ENCODE measurements at places on chromosomes 2 and 18.

- no peak for DNase-seq
Observed at GRCh38 chr18:50973367-50974126, 5.7 kb downstream of the ELAC1 start.

DNA sequence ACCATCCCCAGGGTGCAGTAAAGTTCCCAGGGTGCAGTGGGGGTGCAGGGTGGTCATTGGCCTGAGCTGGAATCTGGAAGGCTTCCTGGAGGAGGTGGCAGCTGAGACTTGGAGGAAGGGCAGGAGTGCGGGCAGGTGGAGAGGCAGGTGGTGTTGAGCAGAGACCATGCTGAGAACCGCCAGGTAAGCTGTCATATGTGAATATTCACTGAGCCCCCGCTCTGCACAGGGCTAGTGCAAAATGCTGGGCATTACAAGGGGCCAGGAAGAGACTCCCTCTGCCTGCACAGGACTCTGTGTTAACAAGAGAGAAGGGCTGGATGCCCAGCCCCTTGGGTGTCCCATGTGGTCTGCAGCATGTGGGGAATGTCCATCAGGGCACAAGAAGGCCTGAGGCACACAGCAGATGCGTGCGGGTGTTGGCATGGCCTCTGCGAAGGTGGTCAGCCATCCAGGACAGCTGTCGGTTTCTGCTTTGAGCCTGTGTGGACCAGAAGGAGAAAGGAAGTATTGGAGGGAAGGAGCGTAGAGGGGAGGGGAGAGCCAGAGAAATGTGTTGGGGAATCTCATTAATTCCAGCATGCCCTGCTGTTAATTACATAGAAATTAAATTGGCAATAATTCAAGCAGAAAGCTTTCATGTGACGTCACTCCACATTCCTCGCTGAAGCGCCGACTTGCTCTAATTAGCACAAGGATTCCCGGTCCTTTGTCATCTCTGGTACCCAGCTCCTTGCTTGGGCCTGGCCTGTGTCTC is 62.8 kb upstream of the OTOS start:
- DNase-seq, result no peak

DNA sequence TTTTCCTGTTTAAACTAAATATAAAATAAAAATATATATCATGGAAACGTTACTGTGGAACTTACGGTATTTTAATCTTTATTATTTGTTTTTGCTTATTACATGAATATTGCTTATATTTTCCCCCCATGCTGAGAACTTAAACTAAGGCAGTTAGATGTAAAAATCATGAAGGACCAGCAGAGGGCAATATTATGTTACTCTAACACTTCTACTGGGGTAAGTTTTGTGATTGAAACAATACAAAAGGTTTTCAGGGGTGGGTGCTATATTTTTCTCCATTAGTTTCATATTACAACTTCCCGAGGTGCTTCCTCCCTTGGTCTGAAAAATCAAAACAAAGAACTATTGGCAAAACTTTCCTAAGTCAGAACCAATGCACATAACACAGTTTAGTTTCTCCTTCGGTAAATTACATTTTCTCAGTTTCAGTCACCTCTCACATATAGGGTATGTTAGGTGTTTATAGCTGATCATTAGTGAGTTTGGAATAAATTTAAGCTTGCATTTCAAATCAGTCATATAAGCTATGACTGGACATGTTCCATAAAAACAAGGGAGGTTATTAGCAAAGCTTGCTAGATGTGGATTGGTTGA is 54.8 kb downstream of the ZNF407 start:
- DNase-seq, result no peak

GRCh38 chr18:3892152-3892551 is 442.2 kb downstream of the TGIF1 start:
- DNase-seq, result no peak

- no peak for DNase-seq
Observed at GRCh38 chr2:287471-287885, 413 bp downstream of the ALKAL2 start.

- DNase-seq, result no peak
Observed at GRCh38 chr18:12474146-12474545, 66.4 kb downstream of the PRELID3A start.

DNA sequence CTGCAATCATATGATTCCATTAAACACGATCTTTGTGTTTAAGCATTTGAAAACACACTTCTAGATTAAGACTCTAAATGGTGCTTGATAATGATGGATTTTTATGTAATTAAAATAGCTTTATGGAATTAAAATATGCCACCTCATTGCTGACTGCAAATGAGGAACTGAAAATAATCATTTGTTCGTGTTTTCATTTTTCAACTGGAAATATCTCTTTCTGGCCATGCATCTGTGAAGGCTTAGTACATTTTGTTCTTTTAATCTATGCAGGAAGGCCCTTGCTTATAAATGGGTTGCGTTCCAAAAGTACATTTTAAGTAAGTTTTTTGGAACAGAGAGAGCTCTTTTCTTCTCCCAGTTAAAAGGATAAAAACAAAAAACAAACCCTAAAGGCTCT is 125.5 kb downstream of the MC4R start:
- DNase-seq, result no peak

GRCh38 chr2:215755641-215756345 is 257.6 kb downstream of the MREG start:
- DNase-seq, result no peak

GRCh38 chr18:10421859-10422258 is 32.6 kb upstream of the APCDD1 start:
- no peak for DNase-seq

GRCh38 chr2:43158259-43158880 is 68.0 kb downstream of the ZFP36L2 start:
- DNase-seq, result peak; percentile 65

DNA sequence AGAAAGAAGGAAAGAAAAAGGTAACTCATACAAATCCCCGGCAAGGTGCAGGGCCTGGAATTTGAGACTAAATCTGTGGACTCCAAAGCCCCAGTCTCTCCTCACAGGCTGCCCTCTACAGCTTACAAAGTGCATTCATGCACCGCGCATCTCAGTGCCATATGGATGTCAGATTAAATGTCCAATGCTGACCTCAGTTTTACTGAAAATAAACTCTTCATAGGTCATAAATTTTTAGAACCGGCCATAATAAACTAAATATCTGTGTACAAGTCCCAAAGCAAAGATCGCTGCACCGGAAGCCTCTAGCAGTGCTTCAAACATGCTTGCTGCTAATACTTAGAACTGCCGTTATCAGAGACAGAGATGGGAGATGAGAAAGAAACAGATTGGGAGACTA is 17.7 kb downstream of the ST6GAL2 start:
- no peak for DNase-seq

DNA sequence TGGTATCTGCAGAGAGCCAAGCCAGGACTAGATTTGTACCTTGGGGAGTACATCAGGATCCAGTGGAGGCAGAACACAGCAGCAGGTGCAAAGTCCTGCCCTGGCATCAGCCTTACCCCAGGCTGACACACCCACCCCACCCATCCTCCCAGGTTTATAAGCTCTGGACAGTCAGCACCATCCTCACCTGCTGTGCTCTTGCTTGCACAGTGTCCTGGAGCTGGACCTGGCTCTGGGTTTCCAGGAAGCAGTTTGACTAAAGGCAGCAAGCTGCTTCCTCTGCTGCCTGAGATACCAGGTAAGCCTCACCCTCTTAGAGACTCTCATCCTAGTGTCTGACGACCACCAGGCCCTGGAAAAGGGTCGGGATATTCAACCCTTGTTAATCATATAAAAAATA is at the start of gene SULT1C3:
SULT1C3 (plus strand) TSS at position 183 of the 400 bp plus-strand sequence. CDS start 7,227 bp downstream, outside the sequence.
- no peak for DNase-seq

GRCh38 chr2:15588329-15588919 is 3.2 kb upstream of the DDX1 start:
- DNase-seq, result no peak

DNA sequence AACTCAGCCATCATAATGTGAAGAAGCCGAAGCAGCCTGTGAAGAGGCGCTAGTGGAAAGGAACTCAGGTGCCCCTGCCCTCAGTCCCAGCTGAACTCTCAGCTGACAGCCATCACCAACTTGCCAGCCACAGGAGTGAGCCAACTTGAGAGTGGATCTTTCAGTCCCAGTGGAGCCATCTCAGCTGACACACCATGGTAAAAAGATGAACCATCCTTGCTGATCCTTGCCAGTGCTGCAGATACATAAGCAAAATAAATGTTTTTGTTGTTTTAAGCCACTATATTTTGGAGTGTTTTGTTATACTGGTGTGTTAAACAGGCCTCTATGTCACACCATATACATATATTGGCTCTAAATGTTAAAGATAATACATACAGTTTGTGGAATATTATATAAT is 195.8 kb upstream of the SPRED2 start:
- no peak for DNase-seq

- no peak for DNase-seq
Observed at GRCh38 chr2:51158251-51158650, 126.3 kb upstream of the NRXN1 start.

DNA sequence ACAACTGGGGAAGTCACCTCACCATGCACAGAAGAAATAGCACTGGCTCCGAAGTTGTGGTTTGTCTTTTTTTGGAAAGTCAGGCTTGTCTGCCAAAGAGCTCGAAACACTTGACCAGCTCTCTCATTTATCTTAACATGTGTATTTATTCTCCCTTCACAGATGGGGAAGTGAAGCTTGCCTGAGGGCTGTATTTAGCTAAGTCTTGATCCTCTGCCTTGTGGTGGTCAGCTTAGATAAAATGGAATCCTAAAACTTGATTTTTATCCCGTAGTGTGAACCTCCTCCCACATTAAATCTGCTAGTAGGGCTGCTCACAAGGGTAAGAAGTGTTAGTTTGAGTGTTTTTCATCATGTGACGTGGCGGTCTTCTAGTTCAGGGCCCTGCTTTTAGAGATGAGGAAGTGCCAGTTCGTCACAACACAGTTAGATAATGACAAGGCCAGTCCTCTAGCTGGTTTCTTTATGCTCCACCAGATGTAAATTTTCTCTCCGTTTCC is 89.7 kb downstream of the TMEM247 start:
- peak; percentile 52 for DNase-seq

DNA sequence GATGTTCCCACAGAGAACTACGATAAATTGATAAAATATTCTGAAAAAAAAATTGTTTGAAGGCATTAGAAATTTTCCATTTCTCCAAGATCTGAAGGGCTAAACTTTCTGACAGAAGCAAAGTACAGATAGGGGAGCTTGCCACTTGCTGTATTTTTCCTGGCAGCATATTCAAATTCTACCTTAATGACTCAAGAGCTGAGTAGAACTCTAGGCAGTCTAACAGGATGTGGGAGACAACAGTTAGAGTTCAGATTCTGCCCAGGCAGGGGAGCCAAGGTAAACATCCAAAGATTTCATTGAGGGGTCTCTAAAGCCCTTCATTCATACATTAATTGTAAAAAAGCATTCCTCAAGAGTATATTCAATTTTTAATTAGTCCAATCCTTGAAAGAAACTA is 46.0 kb upstream of the RIT2 start:
- DNase-seq, result no peak

GRCh38 chr2:23789012-23789411 is 137.9 kb downstream of the ATAD2B start:
- no peak for DNase-seq

DNA sequence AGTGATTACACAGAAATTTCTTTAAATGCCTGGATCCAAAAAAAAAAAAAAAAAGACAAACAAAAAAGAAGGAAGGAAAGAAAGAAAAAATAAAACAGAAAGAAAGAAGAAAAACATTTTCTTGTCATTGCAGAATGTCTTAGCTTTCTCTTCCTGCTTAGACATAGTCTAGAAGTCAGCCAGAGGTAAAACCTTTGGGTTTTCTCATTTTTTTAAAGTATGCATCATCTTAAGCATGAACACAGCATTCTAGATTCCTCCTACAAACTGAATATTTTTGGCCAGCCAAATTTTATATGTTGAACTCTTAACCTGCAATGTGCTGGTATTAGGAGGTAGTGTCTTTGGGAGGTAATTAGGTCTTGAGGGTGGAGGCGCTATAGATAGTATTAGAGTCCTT is 243.9 kb downstream of the TRIB2 start:
- no peak for DNase-seq

GRCh38 chr2:43774617-43775016 is 778 bp downstream of the DYNC2LI1 start:
- DNase-seq, result no peak

DNA sequence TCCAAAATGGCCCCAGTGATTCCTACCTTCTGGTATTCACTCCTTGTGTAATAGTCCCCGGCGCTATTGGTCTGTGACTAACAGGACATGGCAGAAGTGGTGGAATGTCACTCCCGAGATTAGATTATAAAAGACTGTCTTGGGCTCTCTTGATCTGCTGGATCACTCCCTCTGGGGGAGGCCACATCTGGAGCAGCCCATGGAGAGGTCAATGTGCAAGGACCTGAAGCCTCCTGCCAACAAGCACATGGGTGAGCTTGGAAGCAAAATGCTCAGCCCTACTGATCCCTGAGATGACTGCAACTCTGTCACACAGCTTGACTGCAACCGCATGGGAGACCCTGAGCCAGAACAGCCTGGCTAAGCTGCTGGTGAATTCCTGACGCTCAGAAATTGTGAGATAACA is 94.3 kb upstream of the GLI2 start:
- DNase-seq, result no peak

- DNase-seq, result no peak
Observed at GRCh38 chr2:78768016-78768415, 257.5 kb upstream of the REG3G start.

GRCh38 chr2:235996419-235996818 is 171.8 kb downstream of the GBX2 start:
- no peak for DNase-seq

DNA sequence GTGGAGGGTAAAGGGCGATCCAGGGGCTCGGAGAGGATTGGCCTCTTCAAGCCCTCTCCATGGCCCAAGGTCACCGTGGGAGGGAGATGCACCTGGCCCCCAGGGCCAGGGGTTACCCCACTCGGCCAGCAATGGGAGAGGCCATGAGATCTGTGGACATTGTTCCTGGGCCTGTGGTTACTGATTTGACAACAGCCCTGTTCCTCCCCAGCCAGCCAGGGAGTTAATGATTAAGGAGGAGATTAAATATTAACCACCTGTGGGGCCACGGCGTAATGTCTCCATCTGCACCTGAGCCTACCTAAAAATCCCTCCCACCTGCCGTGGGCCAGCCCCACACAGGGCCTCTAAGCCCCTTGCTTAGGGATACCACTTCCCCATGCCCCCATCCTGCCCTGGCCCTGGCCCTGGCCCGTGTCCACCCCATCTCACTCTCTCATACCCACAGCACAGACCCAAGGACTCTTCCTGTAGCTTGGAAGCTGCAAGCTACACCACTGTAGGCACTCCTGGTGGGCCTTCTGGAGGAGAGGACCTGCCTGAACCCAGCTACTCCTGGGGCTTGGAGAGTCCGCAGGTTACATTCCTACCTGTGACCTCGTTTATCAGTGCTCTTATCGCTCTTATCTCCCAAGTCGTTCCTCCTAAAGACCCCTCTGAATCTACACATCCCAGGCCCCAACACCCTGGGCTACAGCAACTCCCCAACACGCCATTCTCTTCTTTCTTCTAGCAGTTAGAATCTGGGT is 32.1 kb downstream of the ZFP36L2 start:
- DNase-seq, result no peak

DNA sequence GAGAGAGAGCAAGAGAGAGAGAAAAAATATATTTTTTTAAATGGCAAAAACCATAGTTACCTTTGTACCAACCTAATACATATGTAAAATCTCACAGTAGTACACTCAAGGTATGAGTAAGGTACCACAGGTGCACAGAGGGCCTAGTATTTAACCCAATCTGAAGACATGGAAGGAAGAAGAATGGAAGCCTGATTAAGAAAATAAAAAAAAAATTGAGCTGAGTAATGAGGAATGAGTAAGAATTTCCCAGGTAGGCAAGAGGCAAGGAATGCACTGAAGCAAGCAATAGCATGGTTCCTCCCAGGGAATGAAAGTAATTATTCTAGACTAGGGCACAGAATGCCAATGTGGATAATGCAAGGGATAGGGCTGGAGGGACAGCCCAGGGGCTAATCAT is 294.2 kb downstream of the FIGN start:
- no peak for DNase-seq

GRCh38 chr2:46803911-46804670 is 111.5 kb downstream of the MCFD2 start:
- no peak for DNase-seq

Measured in CD4-positive, alpha-beta T cell treated with Interferon gamma for 1 hour (primary cell).